CD4-positive, alpha-beta memory T cell (primary cell): ENCODE measurements at places on chromosomes 5 and 9. TPM values are rescaled to one million over a fixed set of nuclear protein-coding genes. Genes with fewer than 3 reads are reported as not detected.

The SUSD3 gene
- 63.7 TPM for total RNA-seq

The DBN1 gene
- 1.2 TPM for total RNA-seq

The CCNJL gene
- total RNA-seq, result not detected

The SLC12A2 gene
- total RNA-seq, result 13.6 TPM

The SPATA31A3 gene
- not detected for total RNA-seq

The PGGT1B gene
- 40.6 TPM for total RNA-seq

The PALM2AKAP2 gene
- total RNA-seq, result not detected

The IL3 gene
- total RNA-seq, result not detected

The DAPK1 gene
- total RNA-seq, result 1.7 TPM

The SURF2 gene
- total RNA-seq, result 19.8 TPM

The SHB gene
- total RNA-seq, result 0.81 TPM

- H3K27ac ChIP-seq, result no peak overlapping the region
- H3K4me1 ChIP-seq, result no peaks in the 10 kb centered on the region
Observed at GRCh38 chr5:138054847-138055558, 22.1 kb upstream of the FAM13B start.

- H3K27ac ChIP-seq, result no peak overlapping the region
- DNase-seq, result no peak
- no peaks in the 10 kb centered on the region for H3K36me3 ChIP-seq
- no peak overlapping the region for H3K4me3 ChIP-seq
Observed at GRCh38 chr9:79665931-79666330, 94.2 kb downstream of the TLE4 start.

DNA sequence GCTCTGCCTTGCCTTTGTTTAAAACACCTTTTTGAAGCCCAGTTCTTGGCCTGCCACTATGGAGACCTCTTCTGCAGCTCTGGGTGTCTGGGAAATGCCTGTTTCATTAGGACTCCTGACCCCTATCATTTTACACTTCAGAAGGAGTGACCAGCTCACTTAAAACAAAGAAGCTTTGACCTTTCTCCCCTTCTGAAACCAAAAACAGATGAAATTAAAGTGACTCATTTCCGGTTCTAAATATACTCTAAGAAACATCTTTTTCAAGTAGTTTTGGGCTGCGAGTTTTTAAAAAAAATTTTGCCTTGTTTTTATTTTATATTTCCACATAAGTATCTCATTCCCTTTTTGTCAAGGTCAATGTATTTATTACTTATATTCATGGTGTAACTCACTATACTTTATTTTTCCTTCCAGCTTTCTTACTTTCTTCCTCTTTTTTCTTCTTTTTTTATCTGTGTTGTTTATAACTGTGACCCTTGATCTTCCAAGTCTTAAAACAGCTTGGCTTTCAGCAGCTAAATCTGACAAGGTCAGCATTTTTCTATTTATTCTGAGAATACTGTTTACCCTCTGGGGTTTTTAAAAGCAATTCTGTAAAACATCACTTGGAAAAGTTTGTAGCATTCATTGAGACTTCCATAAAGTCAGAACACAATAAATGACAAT is 672.9 kb downstream of the NR2F1-AS1 start:
- H3K36me3 ChIP-seq, result no peaks in the 10 kb centered on the region
- no peaks in the 10 kb centered on the region for H3K27me3 ChIP-seq
- no peak overlapping the region for H3K4me3 ChIP-seq
- H3K27ac ChIP-seq, result no peak overlapping the region
- no peak for DNase-seq

DNA sequence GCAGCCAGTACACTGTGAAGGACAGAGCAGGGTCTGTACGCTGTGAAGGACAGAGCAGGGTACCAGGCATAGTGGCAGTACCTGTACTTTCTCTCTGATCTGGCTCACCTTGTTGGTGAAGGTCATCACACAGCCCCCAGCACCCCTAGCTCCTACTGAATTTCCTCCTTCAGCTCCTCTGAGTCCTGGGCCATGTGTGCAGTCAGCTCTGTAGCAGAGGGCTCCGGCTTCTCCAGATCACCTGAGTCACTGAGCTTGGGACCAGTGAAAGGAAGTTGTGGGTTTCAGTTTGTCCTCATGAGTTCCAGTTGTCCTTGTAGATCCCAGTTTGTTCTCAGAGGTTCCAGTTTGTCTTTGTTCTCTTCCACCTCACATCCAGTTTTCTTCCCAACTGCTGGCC is 5.5 kb downstream of the NUDT2 start:
- H3K27ac ChIP-seq, result no peak overlapping the region
- H3K27me3 ChIP-seq, result no peaks in the 10 kb centered on the region
- H3K36me3 ChIP-seq, result peaks cover 13% of the 10 kb centered on the region
- H3K4me3 ChIP-seq, result no peak overlapping the region
- no peak for DNase-seq

GRCh38 chr5:96050273-96050880 is 88.7 kb upstream of the ELL2 start:
- H3K27ac ChIP-seq, result no peak overlapping the region
- no peak for DNase-seq
- no peak overlapping the region for H3K4me3 ChIP-seq

GRCh38 chr9:214648-215493 is at the start of gene DOCK8:
Gene DOCK8, plus strand, starts transcription at chr9:214865. Its CDS starts 112 bp downstream, at chr9:214977.
- no peaks in the 10 kb centered on the region for H3K36me3 ChIP-seq
- H3K4me3 ChIP-seq, result peak within 1 kb of the TSS; percentile 68
- H3K27ac ChIP-seq, result peak within 1 kb of the TSS; percentile 48
- H3K27me3 ChIP-seq, result no peaks in the 10 kb centered on the region
- H3K4me1 ChIP-seq, result peaks cover 19% of the 10 kb centered on the region

GRCh38 chr5:6711409-6712141 is 1.7 kb upstream of the TENT4A start:
- no peaks in the 10 kb centered on the region for H3K36me3 ChIP-seq
- H3K4me3 ChIP-seq, result peak overlapping the region; percentile 81
- DNase-seq, result no peak
- peaks cover 19% of the 10 kb centered on the region for H3K4me1 ChIP-seq
- H3K27ac ChIP-seq, result peak overlapping the region; percentile 86

- H3K36me3 ChIP-seq, result no peaks in the 10 kb centered on the region
- H3K27ac ChIP-seq, result no peak overlapping the region
- DNase-seq, result no peak
- H3K4me3 ChIP-seq, result no peak overlapping the region
Observed at GRCh38 chr9:35688558-35689541, 875 bp downstream of the TPM2 start.

DNA sequence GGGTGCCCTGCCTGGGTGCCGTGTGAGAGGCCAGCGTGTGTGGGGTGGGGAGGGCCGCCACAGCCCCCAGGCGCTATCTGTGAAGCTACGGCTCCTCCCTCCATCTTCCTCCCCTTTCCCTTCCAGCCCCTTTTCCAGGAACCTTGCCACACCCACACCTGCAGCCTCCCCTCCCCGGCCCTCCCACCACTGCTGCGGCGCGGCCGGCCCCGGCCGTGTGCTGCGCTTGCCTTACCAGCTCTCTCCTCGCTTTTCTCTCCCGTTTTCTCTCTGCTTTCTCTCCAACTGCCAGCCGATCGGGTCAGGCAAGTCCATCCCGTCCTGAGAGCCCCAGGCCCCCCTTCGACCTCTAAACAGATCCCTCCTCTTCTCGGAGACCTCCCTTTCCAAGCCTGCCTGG is 21.4 kb downstream of the GOLGA2 start:
- no peaks in the 10 kb centered on the region for H3K27me3 ChIP-seq
- no peak for DNase-seq
- H3K36me3 ChIP-seq, result peaks cover 20% of the 10 kb centered on the region
- H3K4me3 ChIP-seq, result no peak overlapping the region
- H3K27ac ChIP-seq, result no peak overlapping the region

- H3K27me3 ChIP-seq, result no peaks in the 10 kb centered on the region
- no peaks in the 10 kb centered on the region for H3K36me3 ChIP-seq
- no peak overlapping the region for H3K27ac ChIP-seq
- no peak for DNase-seq
- no peaks in the 10 kb centered on the region for H3K4me1 ChIP-seq
- H3K4me3 ChIP-seq, result no peak overlapping the region
Observed at GRCh38 chr9:22131817-22132216, 122.7 kb upstream of the CDKN2B start.

- H3K27me3 ChIP-seq, result no peaks in the 10 kb centered on the region
- H3K4me1 ChIP-seq, result peaks cover 4% of the 10 kb centered on the region
- no peak overlapping the region for H3K27ac ChIP-seq
- no peak overlapping the region for H3K4me3 ChIP-seq
Observed at GRCh38 chr9:7216004-7216841, 458.4 kb downstream of the KDM4C start.

DNA sequence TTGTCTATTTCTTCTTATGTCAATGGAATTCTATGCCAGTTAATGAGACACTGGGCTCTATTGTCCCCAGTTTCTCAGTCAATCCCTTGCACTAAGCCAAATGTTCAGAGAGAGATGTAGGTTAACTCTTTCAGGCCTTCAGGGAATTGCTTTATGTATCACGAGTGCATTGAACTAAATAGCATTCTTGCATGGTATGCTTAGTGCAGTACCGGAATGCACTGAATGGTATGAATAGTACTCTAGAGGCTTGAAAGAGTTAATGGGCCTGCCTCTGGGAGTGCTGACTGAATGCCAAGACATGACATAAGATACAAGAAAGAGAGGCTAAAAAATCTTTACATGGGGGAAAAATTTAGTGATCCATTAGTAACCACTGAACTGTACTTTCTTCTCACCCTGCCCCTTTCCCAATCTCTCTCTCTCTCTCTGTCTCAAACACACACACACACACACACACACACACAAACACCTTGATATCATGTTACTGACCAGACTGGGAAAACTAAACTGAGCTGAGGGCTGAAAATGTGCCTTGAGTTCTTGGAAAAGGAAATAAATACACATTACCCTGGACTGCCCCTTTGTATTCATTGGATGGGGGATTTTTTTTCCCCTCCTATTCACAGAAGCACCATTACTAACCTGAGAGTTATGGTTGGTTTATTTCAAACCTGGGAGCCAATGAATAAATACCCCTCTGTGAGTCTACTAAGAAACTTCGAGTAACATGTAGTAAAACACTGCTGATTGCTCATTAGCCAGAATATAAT is 35.4 kb upstream of the TMC1 start:
- no peaks in the 10 kb centered on the region for H3K27me3 ChIP-seq
- H3K4me1 ChIP-seq, result no peaks in the 10 kb centered on the region
- no peak overlapping the region for H3K27ac ChIP-seq
- DNase-seq, result no peak

DNA sequence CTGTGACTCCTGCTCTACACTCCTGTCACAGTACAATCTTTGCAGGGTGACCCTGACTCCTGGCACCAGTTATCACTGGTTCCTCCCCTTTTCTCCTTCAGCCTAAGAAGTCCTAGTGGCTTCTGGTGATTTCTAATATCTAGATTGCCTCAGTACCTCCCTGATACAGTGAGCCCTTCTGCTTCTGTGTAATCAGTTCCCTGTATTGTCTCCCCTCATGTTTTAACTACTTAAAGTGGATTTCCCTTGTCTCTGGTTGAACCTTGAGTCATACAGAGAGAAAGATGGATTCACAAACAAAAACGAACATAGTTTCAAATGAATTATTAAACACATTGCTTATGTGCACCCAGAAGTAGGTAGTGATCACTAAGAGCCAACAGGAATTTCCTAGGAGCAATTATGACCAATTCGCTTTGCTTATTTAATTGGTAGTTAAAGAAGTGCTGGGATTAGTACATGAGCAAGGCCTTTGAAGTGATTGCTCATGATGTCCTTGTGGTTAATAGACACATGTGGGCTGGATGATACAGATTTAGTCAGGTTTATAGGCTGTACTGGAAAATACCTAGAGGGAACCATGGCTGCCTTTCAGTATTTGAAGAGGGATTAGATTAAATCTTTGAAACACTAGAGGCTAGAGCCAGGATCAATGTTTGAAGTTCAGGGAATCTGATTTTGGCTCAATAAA is 145.8 kb upstream of the MEF2C start:
- no peak for DNase-seq
- H3K27me3 ChIP-seq, result no peaks in the 10 kb centered on the region
- H3K27ac ChIP-seq, result no peak overlapping the region
- no peak overlapping the region for H3K4me3 ChIP-seq
- H3K4me1 ChIP-seq, result no peaks in the 10 kb centered on the region

- no peak overlapping the region for H3K4me3 ChIP-seq
- H3K27me3 ChIP-seq, result no peaks in the 10 kb centered on the region
- no peaks in the 10 kb centered on the region for H3K4me1 ChIP-seq
- DNase-seq, result no peak
- H3K27ac ChIP-seq, result no peak overlapping the region
Observed at GRCh38 chr5:109951758-109952157, 262.0 kb downstream of the MAN2A1 start.

GRCh38 chr9:88829276-88829675 is 162.0 kb upstream of the S1PR3 start:
- peaks cover 3% of the 10 kb centered on the region for H3K4me1 ChIP-seq
- H3K4me3 ChIP-seq, result no peak overlapping the region
- DNase-seq, result no peak
- H3K27me3 ChIP-seq, result peaks cover 16% of the 10 kb centered on the region
- no peaks in the 10 kb centered on the region for H3K36me3 ChIP-seq
- H3K27ac ChIP-seq, result no peak overlapping the region

GRCh38 chr5:147887026-147887627 is 8.6 kb downstream of the SCGB3A2 start:
- H3K4me3 ChIP-seq, result no peak overlapping the region
- H3K36me3 ChIP-seq, result no peaks in the 10 kb centered on the region
- no peak for DNase-seq
- H3K27me3 ChIP-seq, result no peaks in the 10 kb centered on the region
- no peaks in the 10 kb centered on the region for H3K4me1 ChIP-seq
- H3K27ac ChIP-seq, result no peak overlapping the region

DNA sequence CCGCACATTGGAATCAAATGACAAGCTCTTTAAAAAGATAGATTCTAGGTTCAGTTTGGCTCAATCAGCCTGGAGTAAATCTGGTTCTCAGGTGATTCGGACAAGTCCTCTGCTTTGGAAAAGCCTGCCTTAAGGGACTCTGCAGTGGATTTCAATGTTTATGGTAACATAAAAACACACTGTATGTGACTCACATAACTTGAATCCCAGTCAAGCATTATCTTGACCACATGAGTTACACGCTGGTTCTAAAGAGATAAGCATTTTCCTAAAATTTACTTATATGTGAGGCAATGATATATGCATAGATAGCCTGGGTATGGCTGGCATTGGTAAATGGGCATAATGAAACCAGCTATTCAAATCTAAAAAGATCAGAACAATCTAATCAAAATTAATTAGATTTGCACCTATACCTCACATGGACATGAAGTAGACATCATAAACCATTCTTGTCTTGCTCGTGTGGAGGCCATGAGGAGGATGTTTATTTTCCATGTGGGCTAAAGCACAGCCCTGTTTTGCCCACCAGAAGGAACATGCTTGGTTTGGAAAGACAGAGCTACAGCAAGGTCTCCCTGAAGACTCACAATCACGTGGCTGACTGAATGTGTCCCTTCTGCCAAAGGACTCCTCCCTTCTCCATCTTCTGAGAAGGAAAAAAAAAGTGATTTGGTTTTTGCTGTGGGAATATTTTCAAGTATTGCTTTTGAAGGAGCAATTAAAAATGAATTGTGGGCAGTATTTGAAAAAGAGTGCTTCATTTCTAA is 351.7 kb downstream of the DIRAS2 start:
- H3K36me3 ChIP-seq, result no peaks in the 10 kb centered on the region
- H3K27ac ChIP-seq, result no peak overlapping the region
- no peak for DNase-seq
- no peaks in the 10 kb centered on the region for H3K4me1 ChIP-seq

GRCh38 chr9:80554301-80554700 is 982.5 kb downstream of the TLE4 start:
- H3K4me1 ChIP-seq, result no peaks in the 10 kb centered on the region
- H3K36me3 ChIP-seq, result no peaks in the 10 kb centered on the region
- DNase-seq, result no peak
